ENCODE measurements at places on chromosomes 12 and 14.

GRCh38 chr12:125395583-125396215 is 330.5 kb downstream of the AACS start:
- no peak for DNase-seq

GRCh38 chr12:65535946-65536345 is 257.5 kb downstream of the MSRB3 start:
- no peak for DNase-seq

DNA sequence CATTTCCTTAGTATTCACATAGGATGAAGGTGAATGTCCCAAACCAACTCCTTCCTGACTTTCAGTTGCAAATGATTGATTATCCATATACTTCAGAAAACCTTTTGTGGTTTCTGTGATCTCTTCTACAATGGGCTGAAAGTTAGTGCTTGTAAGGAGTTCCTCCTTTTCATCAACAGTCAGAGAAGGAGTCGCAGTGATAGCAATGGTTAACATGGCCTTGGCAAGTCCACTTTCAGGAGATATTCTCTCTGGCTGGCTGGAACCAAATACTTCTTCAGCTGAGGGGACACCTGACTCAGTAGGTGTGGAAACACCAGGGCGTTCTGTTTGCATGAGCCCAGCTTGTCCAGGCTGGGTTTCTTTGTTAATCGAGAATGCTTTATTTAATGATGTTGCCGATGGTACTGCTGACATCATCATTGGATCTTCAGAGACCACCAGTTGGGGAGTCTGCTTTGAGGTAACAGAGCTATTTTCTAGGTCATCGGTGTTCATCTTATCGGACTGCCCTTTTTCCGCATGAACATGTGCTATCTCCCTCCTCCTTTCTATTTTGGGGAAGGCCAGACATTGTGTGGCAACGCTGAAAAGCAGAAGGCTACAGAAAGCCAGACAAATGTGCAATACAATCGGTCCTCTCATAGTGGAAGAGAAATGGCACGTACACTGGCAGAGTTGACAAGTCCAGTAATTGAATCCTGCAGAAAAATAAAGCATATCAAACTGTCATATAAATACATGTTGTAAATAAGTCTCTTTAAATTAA is 13.1 kb downstream of the ARMH4 start:
- DNase-seq: no peak

- DNase-seq: no peak
Observed at GRCh38 chr12:6959058-6959804, 8.1 kb downstream of the PTPN6 start.

GRCh38 chr12:31214626-31215517 is 111.1 kb downstream of the SINHCAF start:
- no peak for DNase-seq

DNA sequence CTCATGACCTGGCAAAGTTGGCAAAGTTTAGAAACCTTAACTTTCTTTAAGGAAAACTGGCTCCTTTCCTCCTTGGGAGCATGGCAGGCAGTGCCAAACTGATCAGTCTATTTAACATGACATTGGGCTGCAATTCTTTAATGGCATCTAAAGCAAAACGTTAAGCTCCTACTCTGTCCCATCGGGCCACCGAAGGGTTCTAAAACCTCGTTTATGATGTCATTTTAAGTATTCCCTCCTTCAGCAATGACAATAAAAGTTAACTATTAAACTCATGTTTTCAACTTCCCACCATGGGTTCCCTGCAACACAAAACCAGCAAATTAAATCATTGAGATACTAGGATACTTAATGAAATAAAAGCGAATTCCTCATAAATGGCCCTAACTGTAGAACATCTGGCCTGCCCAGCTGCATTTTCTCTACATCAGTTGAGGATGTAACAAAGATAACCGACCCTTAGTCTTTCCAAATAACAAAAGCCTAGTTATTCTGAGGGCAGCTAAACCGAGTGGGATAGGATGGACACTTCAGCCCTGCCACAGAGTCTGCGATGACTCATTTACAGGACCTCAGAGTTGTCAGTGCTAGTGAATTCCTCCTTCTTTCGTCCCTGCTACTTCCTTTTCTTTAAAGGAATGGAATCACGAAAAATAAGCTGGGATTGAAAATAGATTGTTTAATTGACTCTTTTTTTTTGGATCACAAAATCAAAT is 34.5 kb upstream of the RIC8B start:
- no peak for DNase-seq

GRCh38 chr12:41277100-41277945 is 89.2 kb downstream of the PDZRN4 start:
- DNase-seq: peak; percentile 14

DNA sequence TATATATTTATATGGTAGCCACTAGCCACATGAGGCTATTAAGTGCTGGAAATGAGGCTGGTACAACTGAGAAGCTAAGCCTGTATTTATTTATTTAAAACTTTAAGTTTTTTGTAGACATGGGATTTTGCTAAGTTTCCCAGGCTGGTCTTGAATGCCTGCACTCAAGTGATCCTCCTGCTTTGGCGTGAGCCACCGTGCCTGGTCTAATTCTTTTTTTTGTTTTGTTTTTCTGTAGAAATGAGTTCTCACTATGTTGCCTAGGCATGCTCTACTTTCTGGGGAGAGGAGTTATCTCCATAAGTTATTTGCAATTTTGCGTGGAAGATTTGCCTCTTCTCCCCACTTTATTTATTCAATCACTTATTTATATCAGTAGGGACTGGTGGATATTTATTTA is 4.8 kb upstream of the SNRNP35 start:
- no peak for DNase-seq
